ENCODE measurements at places on chromosomes 4 and X.
A peak's percentile ranks its signal among the peaks of the same experiment; 100 is the strongest.

GRCh38 chrX:66042307-66043077 is 2.6 kb upstream of the VSIG4 start:
- no peak for DNase-seq

DNA sequence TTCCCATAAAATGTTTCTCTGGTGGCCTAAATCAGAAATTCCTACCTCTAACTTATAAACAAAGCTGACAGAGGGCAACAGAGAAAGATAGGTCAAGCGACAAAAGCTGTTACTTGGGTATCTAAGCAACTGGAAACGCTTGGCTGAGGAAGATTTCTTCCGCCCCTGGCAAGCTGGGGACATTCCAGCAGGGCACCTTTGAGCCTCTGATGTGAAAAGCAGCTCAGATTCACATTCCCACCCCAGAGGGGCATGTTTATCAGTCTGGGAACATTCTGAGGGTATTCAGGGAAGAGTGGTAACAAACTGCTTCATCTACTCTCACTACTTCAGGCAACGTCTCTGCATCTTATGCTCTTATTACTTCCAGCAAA is 3.5 kb upstream of the CDS1 start:
- DNase-seq, result no peak

GRCh38 chrX:21661316-21661715 is 3.2 kb upstream of the KLHL34 start:
- DNase-seq, result no peak

GRCh38 chr4:128907981-128908380 is 98.5 kb downstream of the JADE1 start:
- DNase-seq, result no peak

DNA sequence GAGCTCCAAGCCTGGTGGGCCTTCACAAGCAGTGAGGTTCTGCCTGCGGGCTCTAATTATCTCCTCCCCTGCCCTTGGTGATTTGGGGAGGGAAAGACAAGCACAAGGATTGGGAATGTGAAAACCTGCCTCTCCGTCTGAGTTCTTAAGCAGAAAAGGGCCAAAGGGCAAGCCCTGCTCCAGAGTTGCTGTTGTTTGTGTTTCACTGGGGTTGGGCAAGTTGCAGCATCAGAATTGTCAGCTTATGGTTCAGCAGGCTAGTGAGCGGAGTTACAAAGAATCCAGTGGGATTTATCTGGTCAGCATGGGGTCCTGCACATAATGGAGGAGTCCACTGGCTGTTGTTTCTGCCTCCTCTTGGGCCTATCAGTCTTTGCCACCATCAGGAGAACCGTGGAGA is 60.5 kb downstream of the NHS start:
- DNase-seq, result no peak

DNA sequence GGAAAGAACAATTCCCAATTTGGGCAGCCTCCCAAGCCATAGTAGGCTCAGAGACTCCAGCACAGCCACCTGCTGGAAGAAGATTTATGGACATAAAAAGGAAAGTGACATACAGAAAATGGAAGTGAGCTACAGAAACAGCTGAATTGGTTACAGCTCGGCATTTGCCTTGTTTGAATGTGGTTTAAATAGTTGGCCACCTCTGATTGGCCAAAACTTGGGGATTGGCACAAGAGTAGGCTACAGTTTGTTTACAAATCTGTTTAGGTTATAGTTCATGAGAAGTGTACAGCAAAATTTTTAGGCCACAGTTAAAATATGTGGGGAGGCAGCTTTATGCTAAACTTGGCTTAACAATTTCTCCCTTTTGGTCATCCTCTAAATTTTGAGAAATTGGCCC is 150.4 kb downstream of the MAGEC1 start:
- DNase-seq, result no peak

DNA sequence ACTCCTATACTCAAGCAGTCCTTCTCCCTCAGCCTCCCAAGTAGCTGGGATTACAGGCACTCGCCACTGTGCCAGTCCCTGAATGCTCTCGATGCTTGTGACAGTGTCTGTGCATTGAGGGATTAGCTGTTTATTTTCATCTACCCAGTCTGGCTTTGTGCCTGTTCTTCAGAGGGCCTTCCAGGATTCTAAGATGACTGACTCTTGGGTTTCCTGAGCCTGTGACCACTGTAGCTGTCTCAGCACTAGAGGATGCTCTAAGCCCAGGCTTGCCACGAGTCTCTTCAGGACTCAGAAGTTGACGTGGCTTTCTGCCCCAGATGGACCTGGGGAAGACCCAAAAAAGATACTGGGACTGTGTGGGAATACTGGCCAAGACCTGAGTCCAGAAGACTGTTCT is 201.4 kb downstream of the ARHGAP10 start:
- no peak for DNase-seq

DNA sequence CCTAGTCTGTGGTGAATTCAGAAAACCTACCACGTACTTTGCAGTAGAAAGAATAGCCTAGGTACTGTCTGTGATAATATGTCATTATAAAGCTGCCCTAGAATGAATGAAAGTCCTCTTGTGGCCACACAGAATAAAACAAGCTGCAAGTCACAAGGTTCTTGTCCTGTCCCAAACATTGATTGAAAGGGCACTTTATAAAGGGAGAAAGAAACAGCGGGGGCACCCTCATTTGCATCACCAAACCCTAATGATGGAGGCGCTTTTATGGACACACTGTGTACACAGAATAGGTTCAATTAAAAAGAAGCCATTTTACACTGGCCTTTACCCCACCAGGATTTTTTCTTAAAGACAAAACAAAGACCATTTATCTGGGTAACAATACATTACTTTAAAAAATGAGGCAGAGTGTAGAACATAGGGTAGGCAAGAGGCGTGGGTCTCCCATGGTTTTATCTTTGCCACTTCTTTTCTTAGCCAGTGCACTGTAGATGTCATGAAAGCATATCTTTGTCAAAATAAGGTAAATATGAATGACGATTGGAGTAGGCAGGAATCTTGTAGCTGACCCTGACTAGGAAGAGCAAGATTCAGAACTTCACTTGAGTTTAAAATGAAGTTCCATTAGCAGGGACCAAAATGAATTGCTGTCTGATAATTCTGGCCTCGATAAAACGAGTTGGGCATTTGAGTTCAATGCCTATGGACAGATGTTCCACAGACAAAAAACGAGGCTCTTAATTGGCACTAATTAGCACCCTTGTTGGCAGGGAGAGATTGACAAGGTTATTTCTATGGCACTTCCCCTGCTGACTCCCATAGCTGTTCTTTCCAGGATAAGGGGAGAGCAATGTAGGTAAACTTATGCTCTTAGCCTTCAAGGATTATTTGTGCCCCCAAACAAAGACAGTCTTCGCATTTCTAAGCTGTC is 365.1 kb downstream of the AFF2 start:
- no peak for DNase-seq

DNA sequence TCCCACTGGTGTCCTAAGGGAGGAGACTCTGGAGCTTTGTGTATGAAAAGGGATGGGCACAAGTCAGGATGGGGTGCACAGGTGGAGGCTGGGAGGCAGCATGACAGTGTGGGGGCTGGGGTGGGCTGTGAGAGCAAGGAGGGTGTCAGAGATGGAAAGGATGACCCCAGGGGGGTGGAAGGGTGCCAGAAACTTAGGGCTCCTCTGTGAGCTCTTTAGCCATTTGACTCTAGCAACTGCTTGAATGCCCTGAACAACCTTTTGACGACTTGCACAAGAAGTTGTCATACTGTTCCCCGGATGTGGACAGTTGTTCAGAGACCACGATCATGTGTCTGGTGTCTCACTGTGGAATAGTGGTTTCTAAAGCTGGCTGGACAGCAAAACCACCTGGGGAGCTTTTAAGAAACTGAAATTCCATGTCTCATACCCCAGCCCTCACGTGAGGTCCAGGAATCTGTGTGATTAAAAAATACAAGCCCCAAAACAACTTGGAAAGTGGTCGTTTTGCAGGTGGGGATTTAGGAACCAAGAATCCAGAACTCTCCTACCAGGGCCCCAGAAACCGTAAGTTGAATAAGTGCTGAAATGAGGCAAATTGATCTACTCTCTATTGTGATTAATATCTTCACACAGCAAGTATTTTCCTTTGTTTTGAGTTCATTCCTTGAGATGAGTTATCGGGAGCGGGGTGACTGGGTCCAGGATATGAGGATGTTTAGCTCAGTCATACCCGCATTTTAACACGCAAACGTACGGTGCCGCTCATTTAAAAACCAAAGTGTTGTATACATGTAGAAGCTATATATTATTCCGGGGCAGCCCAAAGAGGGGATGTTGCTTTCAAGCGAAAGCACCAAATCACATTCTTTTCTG is 3.4 kb downstream of the RHOH start:
- DNase-seq, result no peak

GRCh38 chr4:3427706-3428446 is 13.9 kb upstream of the HGFAC start:
- DNase-seq, result no peak

DNA sequence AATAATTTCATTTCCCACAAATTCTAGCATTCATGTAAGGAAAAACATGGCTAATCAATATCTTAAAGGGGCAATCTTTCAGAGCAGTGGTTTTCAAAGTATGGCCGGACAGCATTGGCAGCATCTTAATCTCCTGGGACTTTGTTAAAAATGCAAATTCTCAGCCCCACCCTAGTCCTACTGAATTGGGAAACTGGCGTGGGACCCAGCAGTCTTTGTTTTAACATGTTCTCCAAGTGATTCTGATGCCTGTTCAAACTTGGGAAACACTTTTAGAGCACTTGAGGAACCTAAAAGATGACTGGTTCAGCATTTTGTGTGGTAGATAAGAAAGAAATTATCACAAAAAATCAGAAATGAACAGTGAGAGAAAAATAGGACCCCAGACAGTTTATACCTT is 65.7 kb downstream of the ZFX start:
- no peak for DNase-seq

DNA sequence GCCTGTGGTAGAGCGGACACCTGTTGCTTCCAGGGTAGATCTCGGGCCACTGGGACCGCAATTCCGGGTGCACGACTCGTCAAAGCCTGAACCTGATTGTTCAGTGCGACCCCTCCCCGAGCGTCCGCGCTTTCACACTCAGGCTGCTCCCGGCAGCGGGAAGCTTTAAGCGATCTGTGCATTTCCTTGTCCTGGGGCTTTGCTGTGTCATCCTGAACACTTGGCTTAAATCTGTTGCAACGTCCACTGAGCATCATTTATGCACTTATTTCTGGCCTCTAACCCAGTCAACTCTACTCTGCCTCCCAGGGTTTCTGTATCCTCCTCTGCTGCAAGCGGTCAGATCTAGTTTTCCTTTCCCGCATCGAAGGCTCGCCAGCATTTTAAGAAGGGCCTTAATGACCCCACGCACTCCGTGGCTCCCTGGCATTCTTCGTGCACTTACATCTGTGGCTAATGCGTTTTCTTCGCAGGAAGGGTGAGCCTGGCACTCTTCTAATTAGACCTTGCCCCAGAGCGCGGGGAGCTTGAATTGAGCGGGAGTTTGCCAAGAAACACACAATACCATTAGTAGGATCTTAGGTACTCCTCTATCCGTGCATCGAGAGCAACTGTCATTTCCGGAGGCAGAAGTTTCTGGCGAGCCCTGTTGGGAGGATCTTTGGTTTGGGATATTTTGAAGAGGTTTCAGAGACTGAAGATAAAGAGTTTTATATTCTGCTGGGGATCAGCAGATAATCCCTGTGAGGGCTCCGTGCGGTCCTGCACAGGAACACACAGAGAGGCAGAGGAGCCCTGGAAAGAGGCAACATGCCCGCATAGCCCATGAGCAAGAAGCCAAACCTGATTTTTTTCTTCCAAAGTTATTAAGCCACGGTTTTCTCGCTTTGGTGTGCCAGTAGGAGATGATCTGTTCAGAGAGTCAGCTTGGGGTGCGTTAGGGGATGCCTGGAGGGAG is 654 bp upstream of the DDIT4L start:
- DNase-seq, result no peak

GRCh38 chrX:39416547-39417260 is 615.4 kb downstream of the MID1IP1 start:
- no peak for DNase-seq

DNA sequence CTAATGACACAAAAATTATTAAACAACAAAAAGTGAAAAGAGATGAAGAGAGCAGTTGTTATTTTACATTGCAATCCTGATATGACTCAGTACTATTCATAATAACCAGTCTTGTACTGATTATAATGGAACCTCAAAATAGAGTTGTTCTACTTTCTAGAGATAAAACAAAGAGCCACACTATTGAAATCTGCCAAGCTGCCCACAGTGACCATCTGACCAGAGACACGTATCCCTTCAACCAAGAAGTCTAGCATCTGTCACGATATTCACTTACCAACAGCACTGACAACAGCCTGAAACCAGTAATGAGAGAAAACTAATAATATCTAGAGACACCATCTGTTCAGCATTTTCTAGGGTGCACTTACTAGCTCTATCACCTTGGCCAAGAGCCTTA is 466.7 kb downstream of the NKX6-1 start:
- DNase-seq, result no peak

DNA sequence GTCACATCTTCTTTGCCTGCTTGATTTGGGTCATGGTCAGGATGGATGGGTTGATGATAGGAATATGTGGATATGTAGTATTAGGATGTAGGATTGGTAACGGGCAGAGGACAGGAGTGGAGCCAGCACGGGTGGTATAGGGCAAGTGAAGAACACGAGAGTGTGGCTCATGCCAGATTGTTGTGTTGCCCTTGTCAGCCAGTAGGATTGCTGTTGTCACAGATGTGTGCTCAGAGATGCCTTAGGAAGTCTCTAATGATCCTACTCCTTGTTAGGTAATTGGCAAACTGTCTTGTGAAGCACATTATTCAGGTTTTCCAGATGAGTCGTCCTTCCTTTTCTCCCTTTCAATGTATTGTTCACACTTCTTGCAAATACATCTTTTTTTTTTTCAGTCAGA is 5.5 kb downstream of the ATP10D start:
- peak; percentile 32 for DNase-seq

GRCh38 chr4:2357821-2358745 is 60.4 kb downstream of the ZFYVE28 start:
- no peak for DNase-seq

- DNase-seq, result no peak
Measured at GRCh38 chr4:73895201-73896175, 26.3 kb downstream of the CXCL1 start.

DNA sequence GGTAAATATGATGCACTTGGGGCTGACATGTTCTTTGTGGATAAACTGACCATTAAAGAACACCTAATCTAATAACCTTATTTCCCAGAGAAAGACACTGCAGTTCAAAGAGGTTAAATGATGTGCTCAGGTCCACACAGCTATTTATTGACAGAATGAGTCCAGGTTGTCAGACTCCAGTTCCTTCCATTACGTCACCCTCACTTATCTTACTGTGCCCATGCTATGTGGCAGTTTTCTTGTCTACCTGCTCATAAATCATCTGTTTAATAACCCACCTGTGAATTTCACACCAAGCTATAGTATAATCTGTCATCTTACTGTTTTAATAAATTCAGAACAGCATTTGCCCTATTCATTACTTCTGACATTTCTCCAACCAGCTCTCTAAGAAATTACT is 36.7 kb downstream of the QRFPR start:
- no peak for DNase-seq
